ENCODE measurements at places on chromosomes 16 and 17.

GRCh38 chr16:86994215-86994614 lies 323.0 kb downstream of the C16orf95 start:
- DNase-seq: no peak

GRCh38 chr16:77548766-77549165 lies 113.9 kb upstream of the ADAMTS18 start:
- no peak for DNase-seq

DNA sequence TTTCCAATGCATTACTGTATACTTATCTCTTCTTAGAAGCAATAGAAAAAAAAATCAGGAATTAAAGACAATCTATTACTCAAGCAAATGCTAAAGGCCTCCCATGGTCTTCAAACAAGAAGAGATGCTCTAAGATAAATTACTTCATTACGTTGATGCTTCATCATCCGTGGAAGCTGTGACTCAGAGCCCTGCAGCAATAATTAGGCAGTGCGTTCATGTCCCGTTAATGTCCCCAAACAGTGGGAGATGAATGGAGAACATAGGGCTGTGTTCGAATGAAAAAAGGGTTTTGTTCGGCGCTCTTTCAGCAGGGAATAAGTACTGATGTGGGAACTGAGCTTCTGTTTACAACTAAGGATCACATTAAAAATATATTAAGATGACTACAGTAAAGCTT lies 15.9 kb upstream of the PDXDC1 start:
- no peak for DNase-seq

GRCh38 chr16:81608523-81609209 lies 164.1 kb downstream of the CMIP start:
- no peak for DNase-seq

DNA sequence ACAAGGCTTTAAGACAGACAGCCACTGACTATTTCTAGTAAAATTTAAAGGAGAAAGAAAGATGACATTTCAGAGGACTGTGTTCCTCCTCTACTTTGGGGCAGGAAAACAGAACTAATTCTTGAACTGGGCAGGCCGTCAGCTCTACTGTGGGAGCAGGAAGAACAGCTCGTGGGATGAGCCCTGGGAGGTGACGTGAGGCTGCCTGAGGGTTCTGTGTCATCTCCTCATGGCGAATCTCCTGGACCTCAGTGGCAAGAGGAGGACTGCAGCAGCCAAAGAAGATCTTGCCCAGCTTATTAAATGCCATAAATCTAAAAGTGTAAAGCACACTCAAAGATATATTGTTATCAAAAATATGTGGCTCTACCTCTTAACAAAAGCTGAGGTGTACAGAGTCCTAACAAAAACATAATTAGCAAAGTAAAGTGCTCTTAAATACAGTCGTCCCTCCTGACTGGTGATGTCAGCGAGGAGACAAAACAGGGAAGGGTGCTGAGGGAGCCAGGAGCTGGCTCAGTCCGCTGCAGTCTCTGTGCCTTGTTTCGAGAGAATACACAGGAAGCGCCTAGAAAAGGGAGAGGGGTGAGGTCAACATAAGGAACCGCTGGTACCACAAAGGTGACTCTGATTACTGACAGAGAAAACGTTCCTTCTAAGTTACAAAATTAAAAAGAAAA lies 58.0 kb downstream of the CREBBP start:
- no peak for DNase-seq
